Gastrocnemius medialis (tissue), 4 donors: ENCODE measurements at places on chromosomes 4 and X. TPM values are rescaled to one million over a fixed set of nuclear protein-coding genes. Genes with fewer than 3 reads are reported as not detected.

DNA sequence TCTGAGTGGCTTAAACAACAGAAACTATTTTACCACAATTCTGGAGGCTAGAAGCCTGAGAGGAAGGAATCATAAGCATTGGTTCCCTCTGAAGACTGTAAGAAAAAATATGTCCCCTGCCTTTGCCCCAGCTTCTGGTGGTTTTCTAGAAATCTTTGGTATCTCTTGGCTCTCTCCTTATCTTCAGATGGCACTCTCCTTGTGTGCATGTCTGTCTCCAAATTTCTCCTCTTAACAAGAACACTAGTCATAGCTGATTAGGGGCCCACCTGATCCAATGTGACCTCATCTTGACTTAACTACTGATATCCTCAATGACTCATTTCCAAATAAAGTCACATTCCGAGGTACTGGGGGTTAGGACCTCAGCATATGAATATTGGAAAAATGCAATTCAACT lies 635.0 kb upstream of the NR3C2 start:
- H3K4me1 ChIP-seq = no peaks in the 10 kb centered on the region
- no peak for DNase-seq
- no peak overlapping the region for H3K4me3 ChIP-seq
- no peaks in the 10 kb centered on the region for H3K36me3 ChIP-seq

GRCh38 chrX:78957768-78958130 lies 12.6 kb downstream of the P2RY10 start:
- H3K4me3 ChIP-seq = no peak overlapping the region
- no peaks in the 10 kb centered on the region for H3K4me1 ChIP-seq
- no peak for DNase-seq
- H3K27me3 ChIP-seq = no peaks in the 10 kb centered on the region
- no peaks in the 10 kb centered on the region for H3K36me3 ChIP-seq
- no peak overlapping the region for H3K27ac ChIP-seq

GRCh38 chr4:74157154-74157553 lies 764 bp upstream of the MTHFD2L start:
- no peak for DNase-seq
- peak overlapping the region; percentile 78 for H3K27ac ChIP-seq
- H3K4me3 ChIP-seq = peak overlapping the region; percentile 58

DNA sequence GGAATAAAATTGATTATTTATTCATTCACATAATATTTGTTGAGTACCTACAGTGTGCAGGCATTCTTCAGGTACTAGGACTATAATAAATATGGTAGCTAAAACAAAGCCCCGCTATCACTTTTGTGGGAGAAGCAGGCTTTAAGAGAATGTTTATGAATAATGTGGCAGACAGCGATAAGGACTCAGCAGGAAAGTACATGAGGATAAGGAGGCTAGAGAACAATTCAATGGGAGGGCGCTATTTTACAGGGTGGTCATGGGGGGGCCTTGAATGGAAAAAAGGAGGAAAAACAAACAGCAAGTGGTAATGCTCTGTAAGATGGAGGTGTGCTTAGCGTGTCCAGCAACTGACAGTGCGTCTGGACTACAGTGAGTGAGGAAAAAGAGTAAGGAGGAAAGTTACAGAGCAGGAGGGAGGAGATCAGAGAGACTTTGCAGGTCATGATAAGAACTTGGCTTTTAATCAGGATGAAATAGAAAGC lies 264.2 kb upstream of the ETNPPL start:
- no peaks in the 10 kb centered on the region for H3K27me3 ChIP-seq
- H3K27ac ChIP-seq = no peak overlapping the region
- no peak for DNase-seq
- H3K36me3 ChIP-seq = no peaks in the 10 kb centered on the region
- no peaks in the 10 kb centered on the region for H3K4me1 ChIP-seq

Gene SRD5A3
- total RNA-seq = 2.4 TPM

- H3K36me3 ChIP-seq = no peaks in the 10 kb centered on the region
- no peak for DNase-seq
- no peaks in the 10 kb centered on the region for H3K4me1 ChIP-seq
- no peaks in the 10 kb centered on the region for H3K27me3 ChIP-seq
These were observed 181.6 kb upstream of the NOCT start for GRCh38 chr4:138833974-138834373.

GRCh38 chr4:52950226-52950625 lies 88.1 kb downstream of the RASL11B start:
- no peak for DNase-seq
- no peak overlapping the region for H3K27ac ChIP-seq
- no peaks in the 10 kb centered on the region for H3K36me3 ChIP-seq
- H3K4me1 ChIP-seq = no peaks in the 10 kb centered on the region
- H3K4me3 ChIP-seq = no peak overlapping the region
- H3K27me3 ChIP-seq = no peaks in the 10 kb centered on the region

DNA sequence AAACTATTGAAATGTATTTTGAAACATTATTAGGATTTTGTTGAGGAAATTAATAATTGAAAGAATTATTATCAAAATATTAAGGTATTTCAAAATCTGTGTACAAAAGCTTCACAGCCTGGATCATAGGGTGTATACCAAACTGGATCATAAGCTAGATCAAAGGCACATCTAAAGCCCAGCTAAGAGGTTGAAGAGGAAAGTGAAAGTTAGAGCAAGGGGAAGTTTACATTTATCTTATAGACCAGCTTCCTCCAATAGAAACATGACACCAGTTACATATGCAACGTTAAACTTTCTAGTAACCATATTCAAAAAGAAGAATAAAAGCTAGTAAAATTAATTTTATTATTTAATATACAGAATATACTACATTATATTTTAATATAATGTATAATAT lies 227.2 kb upstream of the BMP3 start:
- H3K27ac ChIP-seq = no peak overlapping the region
- H3K27me3 ChIP-seq = no peaks in the 10 kb centered on the region
- no peak overlapping the region for H3K4me3 ChIP-seq
